Stimulated activated CD8-positive, alpha-beta memory T cell treated with anti-CD3 and anti-CD28 coated beads, Interleukin-2, amount 100 ng/mL, for 48 hours (primary cell): ENCODE measurements at places on chromosomes 4 and X.

DNA sequence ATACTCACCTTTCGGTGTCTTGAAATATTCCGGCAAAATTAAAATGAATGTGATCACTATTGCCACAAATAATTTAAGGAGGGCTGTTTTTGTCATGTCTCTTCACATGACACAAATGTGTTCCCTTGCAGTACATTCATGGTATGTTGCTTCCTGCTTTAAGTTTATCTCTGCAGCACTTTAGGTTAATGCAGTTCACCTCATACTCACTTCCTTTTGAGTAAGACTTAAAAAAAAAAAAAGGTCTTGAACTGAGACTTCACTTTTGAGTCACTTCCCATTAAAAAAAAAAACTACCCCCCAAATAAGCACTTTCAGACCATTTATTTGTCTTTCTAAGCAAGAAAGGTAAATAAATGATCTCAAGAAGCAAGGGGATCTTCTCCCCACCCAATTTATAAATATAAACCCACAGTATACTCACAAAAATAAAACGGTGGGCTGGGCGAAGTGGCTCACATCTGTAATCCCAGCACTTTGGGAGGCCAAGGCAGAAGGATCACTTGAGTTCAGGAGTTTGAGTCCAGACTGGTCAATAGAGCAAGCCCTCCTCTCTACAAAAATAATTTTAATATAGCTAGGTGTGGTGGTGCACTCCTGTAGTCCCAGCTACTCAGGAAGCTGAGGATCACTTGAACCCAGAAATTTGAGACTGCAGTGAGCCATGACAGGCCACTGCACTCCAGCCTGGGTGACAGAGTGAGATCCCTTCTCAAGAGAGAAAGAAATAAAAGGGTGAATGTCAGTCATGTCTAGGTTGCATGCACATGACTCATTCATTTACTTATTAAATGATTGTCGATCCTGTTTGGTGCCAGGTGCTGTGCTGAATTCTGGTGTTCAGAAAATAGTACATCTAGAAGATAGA is at the start of gene TMEM156:
TSS of gene TMEM156 (minus strand) at position 192 of the 868 bp plus-strand sequence. CDS start at position 96, 96 bp downstream.
- DNase-seq, result no peak

DNA sequence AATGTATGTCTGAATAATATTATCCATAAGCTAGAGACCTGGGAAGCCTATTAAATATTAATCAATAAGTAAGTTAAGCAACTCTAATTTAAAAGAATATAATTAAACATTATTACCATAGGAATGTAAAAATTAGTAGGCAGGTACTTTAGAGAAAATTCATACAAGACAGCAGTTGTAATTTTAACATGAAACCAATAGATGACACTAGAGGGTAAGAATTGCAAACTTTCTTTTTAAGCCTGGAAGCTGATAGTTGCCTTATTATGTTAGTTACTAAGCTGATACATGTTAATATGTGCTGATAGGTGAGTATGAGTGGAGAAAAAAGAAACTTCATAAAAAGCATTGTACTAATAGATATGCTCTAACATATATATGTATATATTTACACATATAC is 1157.4 kb downstream of the FAM133A start:
- DNase-seq, result no peak

DNA sequence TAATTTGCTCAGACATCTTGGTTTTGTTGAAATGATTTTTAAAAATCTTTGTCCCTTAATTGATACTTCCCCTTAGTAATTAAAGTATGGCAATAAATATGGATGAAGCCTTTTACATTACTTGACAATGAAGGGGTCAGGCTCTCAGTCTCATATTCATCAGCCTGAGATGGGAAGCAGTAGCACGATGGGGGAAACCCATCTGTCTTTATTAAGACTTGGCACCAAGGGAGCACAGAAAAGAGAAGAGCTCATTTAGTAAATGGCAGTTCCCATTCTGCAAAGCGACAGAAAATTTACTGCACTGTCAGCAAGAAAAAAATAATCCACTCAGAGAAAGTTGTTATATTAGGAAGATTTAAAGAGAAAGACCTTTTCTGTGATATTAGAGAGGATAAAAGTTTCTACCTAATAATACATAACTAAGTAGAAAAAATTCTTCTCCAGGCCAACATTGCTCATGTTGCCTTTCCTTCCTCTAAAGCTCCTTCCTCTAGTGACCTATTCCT is 7.9 kb upstream of the SERTM2 start:
- no peak for DNase-seq

DNA sequence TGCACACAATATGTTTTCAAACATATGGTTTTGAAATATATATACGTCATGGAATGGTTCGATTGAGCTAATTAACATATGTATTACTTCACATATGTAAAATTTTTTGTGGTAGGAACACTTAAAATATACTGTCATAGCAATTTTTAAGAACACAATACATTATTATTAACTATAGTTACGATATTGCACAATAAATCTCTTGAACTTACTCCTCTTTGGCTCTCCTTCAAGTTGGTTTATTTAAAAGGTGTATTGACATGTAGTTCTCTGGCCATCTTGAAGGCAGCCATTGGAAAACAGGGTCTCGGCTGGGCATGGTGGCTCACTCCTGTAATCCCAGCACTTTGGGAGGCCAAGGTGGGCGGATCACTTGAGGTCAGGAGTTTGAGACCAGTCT is 53.8 kb downstream of the CASP3 start:
- no peak for DNase-seq

DNA sequence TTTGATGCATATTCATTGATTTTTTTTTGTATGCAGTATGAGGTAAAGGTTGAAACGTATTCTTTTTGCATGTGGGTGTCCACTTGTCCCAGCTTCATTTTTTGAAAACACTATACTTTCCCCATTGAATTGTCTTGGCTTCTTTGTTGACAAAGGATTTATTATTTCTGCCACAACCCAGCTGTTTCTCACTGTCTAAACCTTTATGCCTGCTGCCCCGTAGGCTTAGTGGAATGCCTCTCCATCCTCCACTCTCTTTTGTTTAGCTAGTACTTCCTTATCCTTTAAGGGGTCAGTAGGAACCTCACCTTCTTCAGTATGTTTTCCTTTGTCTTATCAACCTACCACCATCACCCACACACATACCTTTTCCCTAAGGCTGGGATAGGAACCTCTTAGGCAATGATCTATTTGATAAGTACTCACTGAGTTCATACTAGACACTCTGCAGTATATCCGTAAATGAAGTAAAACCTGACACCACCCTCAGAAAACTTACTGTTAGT is 8.5 kb downstream of the FMR1 start:
- DNase-seq, result no peak

GRCh38 chrX:38886112-38886511 is 84.9 kb downstream of the MID1IP1 start:
- DNase-seq, result no peak

DNA sequence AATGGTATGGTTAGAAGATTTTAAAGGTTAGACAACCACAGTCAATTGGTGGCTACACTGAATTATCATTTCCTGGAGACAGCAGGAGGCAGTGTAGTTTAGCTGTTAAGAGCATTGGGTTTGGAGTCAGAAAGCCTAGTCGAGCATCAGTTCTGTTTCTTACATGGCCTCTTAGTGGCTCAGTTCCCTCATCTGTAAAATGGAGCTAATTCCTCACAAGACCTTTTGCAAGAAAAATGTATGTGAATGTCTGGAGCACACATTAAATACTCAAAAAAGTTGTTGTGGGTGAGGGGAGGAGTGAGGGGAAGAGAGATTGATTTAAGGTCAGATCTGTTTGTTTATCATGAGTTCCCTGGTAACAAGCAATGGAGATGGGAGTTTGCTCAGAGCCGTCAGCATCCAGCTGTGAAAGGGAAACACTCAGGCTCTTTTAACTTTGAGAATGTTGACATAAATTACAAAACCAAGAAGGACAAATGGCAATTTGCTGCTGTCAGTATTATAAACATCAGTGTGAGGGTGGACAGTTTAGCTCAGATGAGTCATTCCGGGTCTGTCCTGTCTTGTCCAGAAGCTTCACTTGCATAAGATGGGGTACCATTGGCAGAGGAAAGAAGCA is 98.2 kb upstream of the PGRMC2 start:
- no peak for DNase-seq

- DNase-seq, result no peak
These were observed 33.6 kb upstream of the TAPT1 start for GRCh38 chr4:16259889-16260246.

DNA sequence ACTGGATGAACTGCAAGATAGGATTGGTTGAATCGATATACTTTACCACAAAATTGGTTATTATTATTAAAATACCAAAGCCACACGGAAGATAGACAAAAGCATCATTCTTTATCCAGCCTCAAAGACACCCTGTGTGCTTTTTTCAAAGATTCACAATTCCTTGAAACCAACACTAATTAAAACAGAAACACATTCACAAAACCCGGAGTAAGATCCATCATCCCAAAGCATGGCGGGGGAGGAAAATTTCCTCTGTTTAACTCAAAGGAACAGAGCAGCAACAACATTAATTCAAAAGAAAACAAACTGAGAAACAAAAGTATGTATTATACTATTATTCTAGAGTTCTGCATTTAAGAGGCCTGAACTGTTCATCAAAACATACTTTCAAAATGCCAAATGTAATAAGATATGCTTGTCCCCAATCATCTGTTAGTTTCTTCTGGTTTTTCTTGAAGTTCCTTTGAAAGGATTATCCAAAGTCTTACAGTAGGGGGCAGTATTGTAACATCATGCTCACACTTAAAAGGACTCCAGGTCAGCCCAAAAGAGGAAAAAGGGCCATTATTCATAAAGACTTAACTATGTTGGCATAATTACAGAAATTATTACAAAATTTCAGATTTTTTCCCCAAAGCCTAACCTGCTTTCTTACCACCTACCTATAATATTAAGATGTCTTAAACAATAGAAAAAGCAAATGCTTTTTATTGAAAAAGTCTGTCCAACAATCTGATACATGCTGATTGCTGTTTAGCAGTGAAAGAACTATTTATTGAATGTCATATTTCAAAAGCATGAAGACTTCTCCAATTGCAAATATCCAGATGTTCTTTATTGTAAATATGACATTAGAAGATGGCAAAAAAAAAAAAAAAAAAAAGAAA is 168.7 kb downstream of the SCFD2 start:
- no peak for DNase-seq

GRCh38 chr4:73869130-73870055 is at the start of gene CXCL1:
TSS of gene CXCL1 (plus strand) at chr4:73869393. CDS start at chr4:73869471, 78 bp downstream.
- no peak for DNase-seq

GRCh38 chrX:47215291-47215900 is 3.1 kb upstream of the CDK16 start:
- DNase-seq, result no peak

GRCh38 chr4:155187989-155188388 is 20.4 kb upstream of the NPY2R start:
- no peak for DNase-seq
